ENCODE measurements at places on chromosomes 6 and 20. TPM values are rescaled to one million over a fixed set of nuclear protein-coding genes. Genes with fewer than 3 reads are reported as not detected.

TNFRSF6B gene
- 191 TPM for total RNA-seq

SLC22A1 gene
- total RNA-seq, result 0.50 TPM

CTCFL gene
- total RNA-seq, result not detected

EEF1A2 gene
- 4.5 TPM for total RNA-seq

ESR1 gene
- under 0.01 TPM for total RNA-seq

SAMD5 gene
- 0.87 TPM for total RNA-seq

PERP gene
- 49.8 TPM for total RNA-seq

RSPO3 gene
- total RNA-seq, result 0.17 TPM

RAD21L1 gene
- not detected for total RNA-seq

PROKR2 gene
- total RNA-seq, result not detected

RFX6 gene
- total RNA-seq, result not detected

DACT2 gene
- 0.89 TPM for total RNA-seq

FAM83B gene
- total RNA-seq, result 13.5 TPM

RIPOR3 gene
- 0.35 TPM for total RNA-seq

GRCh38 chr20:31751126-31751525 lies 12.0 kb downstream of the TPX2 start:
- DNase-seq, result peak; percentile 92

DNA sequence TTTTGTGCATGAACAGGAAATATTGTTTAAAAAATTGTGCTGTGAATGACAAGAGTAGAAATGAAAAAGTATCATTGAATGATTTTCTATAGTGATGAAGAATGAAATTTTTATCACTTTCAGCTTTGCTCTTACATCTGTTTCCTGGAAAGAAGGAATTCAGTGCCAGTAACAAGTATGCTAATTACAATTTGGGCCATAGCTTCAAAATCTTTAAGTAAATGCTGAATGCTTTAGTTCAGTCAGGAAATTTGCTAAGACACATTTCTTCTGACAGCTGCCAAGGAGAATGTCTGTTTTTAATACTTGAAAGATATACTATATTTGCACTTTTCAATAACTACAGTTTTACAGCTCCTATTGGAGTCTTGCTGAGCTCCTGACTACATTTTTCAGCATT lies 203.7 kb upstream of the RSPO3 start:
- no peak for DNase-seq

GRCh38 chr6:134178161-134179044 lies 126.0 kb upstream of the SLC2A12 start:
- peak; percentile 89 for DNase-seq

DNA sequence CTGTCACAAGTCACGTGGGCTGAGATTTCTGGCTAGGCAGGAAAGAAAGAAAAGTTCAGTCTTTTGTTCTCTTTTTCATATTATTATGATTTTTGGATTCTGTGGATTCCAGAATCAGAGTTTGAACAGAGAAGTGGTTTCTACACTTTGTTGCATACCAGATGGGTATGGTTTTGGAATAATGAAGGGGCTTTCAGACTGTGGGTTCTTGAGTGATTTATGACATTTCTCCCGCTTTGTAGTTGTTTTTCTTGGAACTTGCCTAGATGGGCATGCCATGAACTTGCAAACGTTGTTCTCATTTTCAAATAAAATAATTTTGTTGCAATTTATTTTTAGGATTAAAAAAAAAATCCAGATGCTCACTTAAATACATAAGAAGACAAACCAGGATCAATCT lies 34.4 kb downstream of the CBFA2T2 start:
- peak; percentile 26 for DNase-seq

DNA sequence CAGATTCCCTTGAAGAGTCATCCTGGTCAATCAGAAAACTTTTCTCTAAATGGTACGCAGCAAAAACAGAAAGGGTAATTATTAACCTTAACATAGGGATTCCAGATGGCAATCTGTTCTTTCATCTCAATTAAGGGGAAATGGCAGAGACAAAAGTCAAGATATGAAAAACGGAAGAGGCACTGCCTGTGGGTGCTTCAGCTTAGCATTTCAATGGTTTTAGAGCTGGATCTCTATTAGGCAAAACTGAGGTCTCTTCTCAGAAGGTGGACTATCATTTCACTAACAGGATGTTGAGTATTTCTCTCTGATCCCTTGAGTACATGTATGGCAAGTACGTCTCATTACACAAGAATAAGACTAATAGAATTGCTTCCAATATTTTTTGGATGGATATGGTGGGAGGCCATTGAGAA lies 296.9 kb downstream of the HIVEP2 start:
- peak; percentile 47 for DNase-seq

DNA sequence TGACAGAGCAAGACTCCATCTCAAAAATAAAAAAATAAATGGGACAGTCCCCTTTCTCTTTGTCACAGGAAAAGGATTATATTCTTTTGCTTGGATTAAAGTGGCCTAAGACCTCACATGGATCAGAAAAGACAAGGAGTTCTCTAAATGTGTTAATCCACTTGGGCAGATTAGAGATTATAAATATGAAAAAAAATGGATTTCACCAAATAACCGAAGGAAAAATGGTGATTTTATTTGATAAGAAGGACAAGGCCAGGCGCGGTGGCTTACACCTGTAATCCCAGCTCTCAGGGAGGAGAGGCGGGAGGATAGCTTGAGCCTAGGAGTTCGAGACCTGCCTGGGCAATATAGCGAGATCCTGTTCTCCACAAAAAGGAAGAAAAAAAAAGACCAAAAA lies 21.8 kb downstream of the SAMHD1 start:
- no peak for DNase-seq

GRCh38 chr6:28135393-28135792 lies 6.3 kb upstream of the ZKSCAN8 start:
- no peak for DNase-seq

GRCh38 chr20:56968376-56969048 lies 297.9 kb downstream of the BMP7 start:
- DNase-seq, result no peak

GRCh38 chr6:68211242-68211795 lies 423.8 kb upstream of the ADGRB3 start:
- DNase-seq, result no peak

DNA sequence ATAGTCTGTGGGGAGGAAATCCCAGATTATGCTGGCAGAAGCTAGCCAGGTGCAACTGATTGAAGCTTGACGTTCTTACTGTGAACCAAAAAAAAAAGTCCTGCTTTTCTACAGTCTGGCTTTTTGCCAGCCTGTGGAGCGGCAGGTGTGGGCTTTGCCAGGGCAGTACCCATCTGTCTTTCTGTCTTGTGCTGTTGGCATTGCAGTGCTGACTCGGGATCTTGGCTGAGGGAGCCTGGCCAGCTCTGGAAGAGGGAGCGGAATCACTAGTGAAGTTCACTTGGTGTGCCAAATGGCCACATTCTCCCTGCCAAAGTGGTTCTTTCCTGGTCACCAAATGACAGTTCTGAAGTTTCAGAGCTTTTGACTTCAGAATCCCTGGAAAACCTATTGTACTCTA lies 5.0 kb downstream of the KIF3B start:
- no peak for DNase-seq

GRCh38 chr6:105550955-105551620 lies 148.2 kb upstream of the PREP start:
- peak; percentile 88 for DNase-seq

DNA sequence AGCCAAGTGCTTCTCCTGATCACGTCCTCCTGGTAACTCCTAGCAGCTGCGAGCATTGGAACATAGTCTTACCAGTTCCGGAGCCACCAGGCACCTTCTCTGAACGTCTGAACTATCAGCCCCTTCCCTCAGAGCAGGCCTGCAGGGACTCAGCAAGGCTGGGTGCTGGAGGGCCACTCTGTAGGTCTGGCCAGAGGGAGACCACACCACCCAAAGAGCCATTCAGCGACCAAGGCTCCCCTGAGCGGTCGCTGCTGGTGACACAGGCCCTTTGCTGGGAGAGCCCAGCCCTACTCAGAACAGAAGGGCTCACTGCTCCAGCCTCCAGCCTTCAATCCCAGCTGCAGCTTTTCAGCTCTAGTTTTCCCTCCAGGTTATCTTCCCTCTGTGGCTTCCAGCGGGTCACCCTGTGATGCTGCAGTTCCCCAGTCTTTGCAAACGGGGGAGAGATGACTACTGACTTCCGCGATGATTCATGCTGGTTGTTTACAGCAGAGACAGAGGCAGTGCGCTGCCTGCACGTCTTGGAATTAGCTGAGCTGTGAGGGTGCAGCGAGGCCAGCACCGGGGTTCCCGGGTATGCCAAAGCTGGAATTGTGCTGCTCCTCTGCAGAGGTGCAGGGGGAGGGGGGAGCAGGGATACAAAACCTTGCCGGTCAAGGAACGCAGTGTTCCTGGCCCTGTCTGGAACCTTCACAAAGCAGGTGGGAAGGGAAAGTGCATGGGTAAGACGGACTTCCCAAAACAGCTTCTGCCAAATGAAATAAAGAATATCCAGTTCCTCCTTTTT lies 161.4 kb downstream of the LY86 start:
- peak; percentile 66 for DNase-seq

- DNase-seq, result peak; percentile 21
Measured at GRCh38 chr6:48628316-48628715, 517.3 kb upstream of the PTCHD4 start.

DNA sequence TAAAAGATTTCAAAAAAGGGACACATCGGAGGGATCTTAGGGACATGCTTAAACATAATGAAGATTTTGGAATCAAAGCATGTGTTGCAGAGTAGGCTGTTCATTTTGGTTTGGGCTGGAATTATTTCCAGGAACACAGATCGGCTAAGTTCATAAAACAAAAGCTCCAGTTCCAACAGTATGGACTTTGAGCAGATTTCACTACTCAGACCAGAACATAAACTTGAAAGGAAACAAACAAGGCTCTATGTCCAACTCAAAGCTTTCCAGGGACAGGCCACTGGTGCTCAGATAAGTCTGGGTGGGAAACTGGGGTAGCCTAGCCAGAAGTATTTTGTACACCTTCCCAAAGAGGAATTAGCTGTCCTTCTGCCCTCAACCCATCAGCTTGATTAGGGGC lies 51.2 kb upstream of the GMPR start:
- DNase-seq, result no peak

DNA sequence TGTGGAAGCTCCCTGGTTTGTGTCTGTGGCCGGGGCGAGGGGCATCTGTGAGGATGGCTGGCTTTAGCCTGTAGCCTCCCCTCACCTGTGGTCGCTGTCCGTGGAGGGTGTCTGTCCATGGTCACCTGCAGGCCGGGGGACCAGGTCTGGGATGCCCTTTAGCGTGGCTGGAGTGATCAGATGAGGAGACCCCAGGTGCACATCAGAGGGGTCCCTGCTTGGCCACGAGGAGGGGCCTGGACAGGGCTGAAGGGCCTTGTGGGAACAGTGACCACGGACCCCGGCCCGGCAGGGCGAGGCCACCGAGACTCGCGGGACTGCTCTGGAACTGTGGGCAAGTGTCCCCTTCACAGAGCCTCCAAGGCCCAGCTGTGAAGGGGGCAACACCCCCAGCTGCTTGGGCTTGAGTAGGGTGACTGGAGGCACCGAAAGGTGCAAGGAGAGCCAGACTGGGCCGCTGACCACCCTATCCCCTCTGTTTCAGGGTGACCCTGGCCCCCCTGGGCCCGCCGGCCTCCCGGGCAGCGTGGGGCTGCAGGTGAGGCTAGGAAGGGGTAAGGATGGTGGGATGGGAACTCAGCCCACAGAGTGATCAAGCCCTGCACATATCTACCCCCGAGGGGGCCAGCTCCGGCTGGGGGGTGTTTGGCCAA lies 8.6 kb downstream of the COL9A3 start:
- no peak for DNase-seq

- no peak for DNase-seq
Measured at GRCh38 chr20:59629141-59630045, 25.1 kb downstream of the PHACTR3 start.

DNA sequence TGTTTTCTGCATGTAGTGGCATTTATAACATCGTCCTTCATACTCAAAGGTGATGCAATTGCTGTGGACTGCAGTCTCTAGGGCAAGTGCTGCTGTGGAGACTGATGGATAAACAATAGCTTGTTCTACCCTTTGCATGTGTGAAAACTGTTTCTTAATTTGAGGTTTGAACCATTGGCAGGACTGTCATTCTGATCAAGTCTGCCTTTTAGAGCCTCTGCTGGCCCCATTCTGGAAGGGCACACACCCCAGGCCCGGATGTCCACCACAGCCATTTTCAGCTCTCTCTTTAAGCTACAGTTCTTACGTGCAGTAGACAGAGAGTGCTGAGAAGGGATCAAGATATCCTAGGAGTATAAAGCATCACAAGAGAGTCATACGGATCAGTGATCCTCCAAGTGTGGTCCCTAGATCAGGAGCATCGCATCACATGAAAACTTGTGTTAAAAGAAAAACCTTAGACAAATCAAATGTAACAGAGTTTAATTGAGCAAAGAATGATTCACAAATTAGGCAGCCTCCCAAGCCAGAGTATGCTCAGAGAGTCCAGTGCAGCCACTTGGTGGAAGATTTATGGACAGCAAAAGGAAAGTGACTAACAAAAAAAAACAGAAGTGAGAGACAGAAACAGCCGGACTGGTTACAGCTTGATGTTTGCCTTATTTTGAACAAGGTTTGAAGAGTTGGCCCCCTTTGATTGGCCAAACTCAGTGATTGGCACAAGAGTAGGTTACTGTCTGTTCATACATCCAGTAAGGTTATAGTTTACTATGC lies 52.0 kb downstream of the FRK start:
- peak; percentile 94 for DNase-seq

GRCh38 chr20:17314264-17314663 lies 87.4 kb downstream of the PCSK2 start:
- no peak for DNase-seq

GRCh38 chr6:134074151-134075055 lies 22.0 kb upstream of the SLC2A12 start:
- DNase-seq, result no peak

GRCh38 chr6:123515715-123516114 lies 121.0 kb downstream of the TRDN start:
- DNase-seq, result peak; percentile 38

DNA sequence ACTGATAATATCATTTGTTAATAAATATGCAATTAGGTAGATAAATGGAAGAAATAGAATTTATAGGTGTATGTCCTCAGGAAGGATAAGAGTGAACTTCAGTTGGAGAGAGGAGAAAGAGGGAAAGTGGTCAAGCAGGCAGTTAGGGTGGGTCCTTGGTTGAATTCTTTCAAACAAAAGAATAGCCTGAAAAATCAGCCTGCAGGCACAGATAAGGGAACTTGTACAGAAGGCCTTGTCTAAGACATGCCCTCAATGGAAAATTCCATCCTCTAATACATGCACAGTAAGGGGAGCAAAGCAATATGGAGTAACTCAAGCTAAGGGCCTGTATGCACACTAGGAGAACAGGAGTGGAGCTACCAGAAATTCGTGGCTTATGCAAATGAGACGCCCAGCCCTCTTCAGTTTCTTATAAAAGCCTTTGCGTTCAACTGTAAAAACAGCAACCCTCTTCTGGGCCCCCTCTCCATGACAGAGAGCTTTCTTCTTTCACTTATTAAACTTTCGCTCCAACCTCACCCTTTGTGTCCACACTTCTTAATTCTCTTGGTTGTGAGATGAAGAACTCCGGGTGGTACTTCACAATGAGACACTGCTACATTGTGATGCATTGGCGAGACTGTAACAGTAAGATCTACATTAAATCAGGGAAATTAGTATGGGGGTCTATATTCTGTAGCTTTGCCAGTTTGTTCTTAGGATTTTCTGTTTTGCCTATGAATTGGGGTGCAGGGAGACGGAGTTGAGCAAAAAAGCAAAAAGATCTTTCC lies 147.0 kb downstream of the HS3ST5 start:
- DNase-seq, result no peak

Data from renal cortical epithelial cell (primary cell).